ENCODE measurements at places on chromosomes 13 and 19.
A peak's percentile ranks its signal among the peaks of the same experiment; 100 is the strongest.

DNA sequence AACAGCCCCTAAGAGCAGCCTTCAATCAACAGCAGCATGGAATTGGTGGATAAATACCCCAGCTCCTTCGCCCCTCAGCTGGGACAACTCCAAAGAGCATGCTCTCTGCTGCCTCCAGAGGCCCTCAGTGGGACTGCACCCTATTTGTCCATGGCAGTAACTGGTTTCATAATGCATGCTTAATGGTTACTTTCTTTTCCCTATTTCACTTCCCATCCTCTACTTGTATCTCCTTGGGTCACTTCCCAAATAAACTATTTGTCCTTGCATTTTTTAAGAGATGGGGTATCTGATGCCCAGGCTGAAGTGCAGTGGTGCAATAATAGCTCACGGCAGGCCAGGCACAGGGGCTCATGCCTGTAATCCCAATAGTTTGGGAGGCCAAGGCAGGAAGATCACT lies 13.5 kb upstream of the TPM4 start:
- peak; percentile 76 for DNase-seq

DNA sequence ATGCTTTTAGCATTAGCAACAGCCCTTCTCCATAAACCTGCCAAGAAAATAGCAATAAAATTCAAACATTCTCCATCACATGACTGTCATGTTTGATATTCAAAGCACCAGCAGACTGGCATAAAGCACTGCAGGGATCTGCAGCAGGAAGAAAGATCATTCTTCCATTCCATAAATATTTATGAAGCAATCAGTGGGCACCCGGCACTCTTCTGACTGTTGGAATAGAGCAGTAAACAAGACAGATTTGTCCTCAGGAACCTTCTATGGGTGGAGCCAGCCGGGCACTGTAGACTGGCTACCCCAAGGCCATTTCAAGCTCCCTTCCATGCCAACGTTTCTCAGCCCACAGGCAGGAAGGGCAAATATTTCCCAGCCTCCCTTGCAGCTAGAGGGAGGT lies 25.5 kb downstream of the PLA2G4C start:
- no peak for DNase-seq

DNA sequence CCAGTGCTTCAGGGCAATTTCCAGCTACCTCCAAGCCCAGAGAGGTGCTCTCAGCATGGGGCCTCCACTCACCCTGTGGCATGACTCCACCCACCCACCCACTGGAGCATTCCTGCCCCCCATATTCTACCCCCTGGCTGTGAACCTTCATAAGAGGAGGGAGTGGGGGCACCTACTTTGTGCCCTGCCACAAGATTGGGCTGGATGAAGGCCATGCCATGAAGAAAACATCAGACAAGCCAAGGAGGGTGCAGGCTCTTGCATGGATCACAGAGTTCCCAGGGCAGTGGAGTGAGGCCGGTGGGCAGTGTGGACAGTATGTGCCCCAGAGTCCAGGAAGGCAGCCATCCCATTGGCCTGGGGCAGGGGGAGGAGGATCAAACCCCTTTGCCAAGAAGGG lies 97.8 kb downstream of the UQCRFS1 start:
- no peak for DNase-seq

- DNase-seq, result no peak
Observed at GRCh38 chr13:50128428-50128931, 113.2 kb downstream of the KCNRG start.

- DNase-seq, result no peak
Observed at GRCh38 chr19:12867120-12868099, 13.8 kb downstream of the DNASE2 start.

DNA sequence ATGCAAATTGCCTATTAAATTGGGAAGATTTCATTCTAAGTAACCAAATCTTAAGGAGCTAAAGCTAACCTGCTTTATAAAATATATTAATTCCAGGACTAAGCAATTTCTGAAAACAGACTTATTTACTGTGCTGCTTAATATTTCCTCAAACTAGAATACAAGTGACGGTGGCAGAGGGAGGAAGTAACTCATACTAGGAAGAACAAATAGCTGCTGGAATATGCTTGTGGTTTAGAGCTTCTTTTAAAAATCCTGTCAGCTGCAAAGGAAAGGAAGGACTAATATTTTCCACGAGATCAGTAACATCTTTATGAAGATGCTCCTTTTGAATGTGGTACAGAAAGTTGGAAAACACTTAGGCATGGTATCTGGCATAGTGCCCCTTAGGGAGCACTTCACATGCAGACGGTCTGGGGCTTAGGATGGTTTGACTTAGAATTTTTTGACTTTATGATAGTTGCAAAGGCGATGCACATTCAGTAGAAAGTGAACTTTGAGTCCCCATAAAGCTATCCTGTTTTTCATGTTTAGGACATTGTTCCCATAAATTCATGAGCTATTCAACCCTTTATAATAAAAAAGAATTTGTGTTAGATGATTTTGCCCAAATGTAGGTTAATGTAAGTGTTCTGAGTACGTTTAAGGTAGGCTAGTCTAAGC lies 3.4 kb upstream of the HNRNPA1L2 start:
- DNase-seq, result no peak

DNA sequence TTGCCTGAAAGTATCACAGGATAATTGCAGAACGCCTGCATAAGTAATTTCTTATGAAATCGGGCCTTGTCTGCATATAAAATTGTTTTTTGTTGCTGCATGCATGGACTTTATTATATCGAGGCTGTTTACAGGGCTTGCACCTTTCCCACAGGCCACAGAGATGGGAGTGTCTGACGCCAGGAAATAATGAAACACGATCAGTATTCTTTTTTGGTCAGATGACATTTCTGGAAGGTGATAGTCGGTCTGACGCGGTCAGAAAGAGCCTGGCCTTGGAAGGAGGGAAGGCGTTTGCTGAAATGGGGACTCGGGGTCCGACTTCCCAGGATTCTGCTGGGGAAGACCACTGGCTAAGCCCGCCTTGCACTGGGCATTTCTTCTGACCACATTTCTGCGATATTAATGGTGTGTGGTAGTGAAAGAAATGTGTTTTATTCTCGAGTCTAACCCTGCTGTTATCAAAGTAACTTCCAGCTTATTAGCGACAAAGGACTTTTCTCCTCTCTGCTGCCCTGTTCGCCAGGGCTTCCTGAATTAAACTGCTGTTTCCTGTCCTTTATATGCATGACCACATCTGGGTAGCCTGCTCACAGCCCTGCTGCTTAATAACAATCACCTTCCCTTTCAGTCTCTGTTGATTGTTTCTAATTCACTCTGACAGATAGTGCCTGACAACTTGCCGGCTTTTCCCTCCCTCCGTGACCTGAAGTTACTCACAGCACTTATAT lies 11.6 kb upstream of the ZNF536 start:
- no peak for DNase-seq

DNA sequence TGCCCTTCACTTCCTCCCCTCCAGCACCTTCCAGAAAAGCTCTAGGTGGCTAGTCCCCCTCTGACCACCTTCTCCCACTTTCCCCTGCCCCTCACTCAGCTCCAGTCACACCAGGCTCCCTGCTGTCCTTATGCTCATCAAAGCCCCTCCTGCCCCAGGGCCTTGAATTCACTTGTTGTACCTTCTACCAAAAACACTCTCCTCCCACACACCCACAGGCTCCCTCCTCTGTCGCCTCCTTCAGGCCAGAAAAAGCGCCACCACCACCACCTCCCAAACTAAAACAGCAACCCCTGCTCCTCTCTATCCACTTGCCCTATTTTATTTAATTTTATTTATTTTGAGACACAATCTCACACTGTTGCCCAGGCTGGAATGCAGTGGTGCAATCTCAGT lies 4.8 kb upstream of the CEACAM16 start:
- DNase-seq, result no peak

DNA sequence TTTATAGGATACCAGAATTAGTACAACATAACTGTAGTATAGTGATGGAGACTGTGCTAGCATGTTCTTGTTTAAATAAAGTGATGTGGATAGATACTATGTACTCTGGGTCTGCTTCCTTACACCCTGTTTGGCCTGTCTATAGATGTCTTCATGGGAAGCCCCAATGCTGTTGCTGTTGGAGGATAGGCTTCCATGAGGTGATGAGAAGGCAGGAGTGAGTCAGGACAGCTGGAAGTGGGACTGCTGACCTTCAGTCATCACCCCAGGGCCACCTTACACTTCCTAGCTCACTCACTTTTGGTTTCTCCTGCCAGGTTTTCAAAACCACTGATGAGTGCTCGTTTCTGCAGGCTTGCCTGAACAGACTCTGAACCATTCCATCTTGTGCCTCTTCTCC lies 4.2 kb downstream of the KCTD4 start:
- DNase-seq, result no peak

DNA sequence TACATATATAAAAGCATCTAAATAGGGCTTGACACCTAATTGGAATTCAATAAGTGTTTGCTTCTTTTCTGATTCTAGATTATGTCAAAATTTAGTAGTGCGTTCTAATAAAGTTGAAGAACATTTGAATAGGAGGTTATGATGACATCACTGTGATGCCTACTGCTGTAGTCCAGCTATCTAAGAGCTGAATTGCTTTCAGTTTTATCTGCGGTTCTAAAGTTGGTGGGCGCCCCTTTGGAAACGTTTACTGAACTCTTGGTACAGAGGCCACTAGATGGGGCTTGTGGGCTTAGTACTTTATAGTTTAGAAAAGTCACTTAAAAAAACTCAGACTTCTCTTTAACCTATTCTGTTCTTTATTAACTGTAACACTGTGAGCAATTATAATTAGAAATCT lies 776.9 kb downstream of the GPC5 start:
- peak; percentile 52 for DNase-seq

- peak; percentile 75 for DNase-seq
Observed at GRCh38 chr19:13022859-13023636, 27.8 kb downstream of the NFIX start.

DNA sequence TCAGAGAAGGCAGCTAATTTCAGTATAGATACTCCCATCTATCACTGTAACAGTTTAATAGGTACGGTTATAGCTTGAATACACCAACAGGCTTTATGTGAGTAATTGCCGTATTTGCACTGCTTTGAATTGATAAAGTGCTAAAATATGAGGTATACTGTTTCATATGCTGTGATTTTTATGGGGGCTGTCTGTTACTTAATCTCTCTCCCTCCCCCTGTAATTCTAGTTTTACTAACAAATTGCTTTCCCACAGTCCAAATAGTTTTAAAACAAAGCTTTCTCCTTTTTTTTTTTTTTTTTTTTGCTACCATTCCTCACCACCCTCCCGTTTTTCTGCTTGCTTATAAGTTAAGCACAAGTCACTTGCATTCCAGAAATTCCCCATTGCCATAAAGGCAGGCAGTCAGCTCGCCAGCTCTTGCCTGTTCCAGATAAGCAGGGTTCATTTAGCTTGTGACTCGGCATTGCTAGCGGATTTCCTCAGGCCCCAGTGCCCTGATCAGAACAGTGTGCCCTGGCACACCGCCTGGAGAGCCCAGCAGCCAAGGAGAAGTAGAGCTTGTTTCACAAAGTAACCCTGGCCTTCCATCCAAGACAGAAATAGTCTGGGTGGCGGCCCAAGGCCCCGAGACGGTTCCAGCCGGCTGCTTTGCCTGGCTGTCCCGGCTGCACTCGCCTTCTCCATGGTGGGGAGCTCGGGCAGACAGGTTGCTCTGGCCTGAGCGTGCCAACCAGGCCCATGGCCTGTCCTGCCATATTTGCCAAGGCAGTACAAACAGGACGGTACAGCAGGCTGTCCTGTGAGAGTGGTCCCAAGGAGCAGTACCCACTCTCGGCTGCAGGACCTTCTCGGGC lies 43.5 kb upstream of the NPAS1 start:
- DNase-seq, result no peak

DNA sequence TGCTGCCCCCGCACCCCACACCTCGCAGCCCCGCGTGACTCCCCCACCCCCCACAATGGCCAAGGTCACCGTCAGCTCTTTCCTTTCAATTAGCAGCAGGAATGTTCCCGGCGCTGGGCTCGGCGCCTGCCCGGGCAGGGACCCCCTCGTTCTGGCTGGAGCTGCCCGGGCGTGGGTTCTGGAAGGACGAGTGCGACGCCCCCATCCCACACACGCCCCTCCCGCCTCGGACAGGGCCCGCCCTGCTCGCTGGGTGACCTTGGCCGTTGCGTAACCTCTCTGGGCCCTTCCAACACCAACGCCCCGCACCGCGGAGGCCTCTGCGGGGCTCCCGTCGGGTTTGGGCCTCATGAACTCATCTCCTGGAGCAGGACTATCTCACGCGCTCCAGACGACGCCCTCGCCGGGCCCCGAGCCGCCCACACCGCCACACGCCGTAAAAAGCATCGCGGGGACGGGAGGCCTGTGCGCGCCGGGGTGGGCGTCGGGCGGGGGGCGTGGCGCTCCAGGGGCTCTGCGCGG lies 10.3 kb downstream of the PALM start:
- no peak for DNase-seq

GRCh38 chr13:99009987-99010551 lies 32.2 kb upstream of the DOCK9 start:
- no peak for DNase-seq

GRCh38 chr13:80524447-80525215 lies 183.7 kb upstream of the SPRY2 start:
- no peak for DNase-seq
